Lung (tissue), 17 donors: ENCODE measurements at places on chromosomes 12 and 14.

DNA sequence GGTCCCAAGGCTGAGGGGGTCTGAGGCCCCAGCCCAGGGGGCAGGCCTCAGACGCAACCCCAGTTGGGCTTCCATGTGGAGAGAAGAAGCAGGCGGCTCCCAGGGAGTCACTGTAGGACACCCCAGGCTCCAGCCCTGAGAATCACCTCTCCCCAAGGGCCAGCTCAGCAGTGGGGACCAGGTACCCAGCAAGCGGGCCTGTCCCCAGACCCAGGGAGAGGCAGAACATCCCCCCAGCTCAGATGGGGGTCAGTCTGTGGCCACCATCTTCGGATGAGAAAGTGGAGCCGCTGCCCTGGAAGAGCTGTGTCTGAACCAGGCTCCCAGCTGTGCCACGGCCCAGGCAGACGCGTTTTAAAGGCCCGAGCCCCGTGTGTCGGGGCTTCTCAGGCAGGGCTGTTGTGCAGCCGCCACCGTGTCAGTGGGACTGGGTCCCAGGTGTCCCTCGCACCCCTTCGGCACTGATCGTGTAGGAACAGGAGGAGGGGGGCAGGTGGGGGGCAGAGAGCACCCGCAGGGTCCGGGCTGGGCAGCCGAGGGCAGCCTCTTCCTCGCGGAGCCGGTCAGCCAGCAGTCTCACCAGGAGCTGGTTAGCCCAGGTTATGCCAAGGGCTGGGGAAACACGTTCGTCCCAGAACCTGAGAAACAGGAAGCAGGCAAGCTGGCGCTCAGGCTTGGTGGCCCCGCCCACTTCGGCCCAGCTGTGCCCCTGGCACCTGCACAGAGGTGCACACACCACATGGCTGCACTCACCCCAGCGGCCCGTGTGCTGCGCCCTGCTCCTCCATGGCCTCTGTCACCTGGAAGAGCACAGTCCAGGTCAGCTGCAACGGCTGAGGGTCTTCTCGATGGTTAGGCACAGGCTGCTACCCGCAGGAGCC, 16.6 kb downstream of the XRCC3 start:
- DNase-seq = no peak

- no peak for DNase-seq
These were observed 3.3 kb upstream of the KRT75 start for GRCh38 chr12:52437508-52437907.

DNA sequence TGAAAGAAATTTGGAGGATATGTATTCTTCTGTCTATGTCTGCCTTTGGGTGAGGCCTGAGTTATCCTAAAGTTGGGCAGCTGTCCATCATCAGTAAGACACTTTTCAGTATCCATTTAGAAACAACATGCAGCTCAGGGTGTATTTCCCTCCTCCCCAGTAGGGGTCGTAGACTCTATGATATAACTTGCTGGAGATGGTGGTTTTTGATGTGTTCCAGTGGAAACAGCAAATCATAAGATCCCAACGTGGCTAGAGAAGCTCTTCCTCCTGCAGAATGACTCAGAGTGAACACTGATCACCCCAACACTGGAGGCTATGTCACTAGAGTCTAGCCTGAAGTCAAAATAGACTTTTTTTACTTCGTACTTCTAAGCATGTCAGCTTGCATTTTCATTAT, 331.6 kb upstream of the STXBP6 start:
- DNase-seq = no peak

- no peak for DNase-seq
These were observed 21.1 kb downstream of the KDM5A start for GRCh38 chr12:367972-368371.

DNA sequence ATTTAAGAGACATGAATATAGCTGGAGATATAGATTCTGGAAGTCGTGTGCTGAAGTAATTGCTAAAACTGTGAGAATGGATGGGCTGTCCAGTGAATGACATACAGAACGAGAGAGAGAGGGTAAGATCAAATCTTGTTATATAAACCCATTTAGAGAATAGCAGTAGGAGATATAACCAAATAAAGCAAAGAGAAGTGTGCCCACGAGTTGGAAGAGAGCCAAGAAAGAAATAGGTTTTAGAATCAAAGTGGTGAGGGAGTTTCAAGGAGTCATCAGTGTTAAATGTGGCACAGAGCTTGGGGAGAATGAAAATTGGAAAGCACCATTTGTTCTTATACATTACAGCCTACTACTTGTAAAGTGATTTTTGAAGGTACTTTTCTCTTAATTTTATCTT, 19.2 kb downstream of the TOGARAM1 start:
- DNase-seq = no peak

DNA sequence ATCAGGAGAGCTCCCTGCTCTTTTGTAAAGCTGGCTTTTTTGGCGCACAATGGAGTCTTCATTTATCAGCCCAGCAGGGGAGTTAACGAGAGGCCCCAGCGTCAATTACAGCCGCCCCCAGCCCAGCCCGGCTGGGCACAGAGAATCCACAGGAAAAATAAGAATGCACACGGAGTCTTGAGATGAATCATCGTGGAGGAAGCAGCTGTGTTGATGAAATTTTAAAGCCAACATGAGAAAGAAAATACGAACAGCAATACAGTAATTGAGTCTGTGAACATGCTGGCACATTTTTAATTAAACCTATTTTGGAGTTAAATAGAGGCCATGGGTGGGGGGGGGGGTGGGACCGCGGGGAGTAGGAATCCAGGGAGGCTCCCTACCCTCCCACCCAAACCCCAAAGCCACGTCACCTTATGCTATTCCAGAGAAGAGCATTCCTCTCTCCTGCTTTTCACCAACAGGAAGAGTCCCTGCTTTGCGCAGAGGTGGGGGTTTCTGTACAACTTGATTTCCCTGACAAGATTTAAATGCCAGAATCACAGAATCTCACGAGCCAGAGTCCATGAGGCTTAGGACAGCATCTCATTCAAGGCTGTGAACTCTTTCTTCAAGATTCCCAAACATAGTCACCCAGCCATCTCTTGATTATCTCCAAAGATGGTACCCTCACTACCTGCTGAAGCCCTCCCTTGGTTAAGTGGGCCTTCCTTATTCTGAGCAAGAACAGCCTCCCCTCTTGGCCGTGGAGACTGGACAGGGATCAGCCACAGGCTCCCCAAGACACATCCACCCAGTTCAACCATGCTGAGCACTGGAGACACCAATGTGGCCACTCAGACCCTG, 50.3 kb downstream of the CCNK start:
- no peak for DNase-seq

DNA sequence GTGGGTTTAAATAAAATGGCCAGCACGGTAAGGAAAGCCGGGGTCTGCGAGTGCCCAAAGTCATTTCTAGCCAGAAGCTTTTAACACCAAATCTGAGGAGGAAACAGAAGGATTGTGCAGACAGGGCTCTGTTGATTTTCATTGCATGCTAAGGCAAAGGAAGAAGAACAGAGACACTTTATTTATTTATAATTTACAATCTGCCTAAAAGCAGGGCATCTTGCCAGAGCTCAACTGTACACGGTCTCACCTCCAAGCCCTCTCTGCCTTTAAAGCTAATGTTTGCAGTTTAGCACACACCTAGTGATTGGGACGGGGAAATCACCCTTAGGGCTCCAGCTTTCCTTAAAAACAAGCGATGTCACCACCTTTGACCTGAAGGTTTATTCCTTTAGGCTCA, 4.0 kb downstream of the KCNA5 start:
- DNase-seq = no peak

GRCh38 chr14:29444805-29445204, 482.8 kb downstream of the PRKD1 start:
- no peak for DNase-seq

DNA sequence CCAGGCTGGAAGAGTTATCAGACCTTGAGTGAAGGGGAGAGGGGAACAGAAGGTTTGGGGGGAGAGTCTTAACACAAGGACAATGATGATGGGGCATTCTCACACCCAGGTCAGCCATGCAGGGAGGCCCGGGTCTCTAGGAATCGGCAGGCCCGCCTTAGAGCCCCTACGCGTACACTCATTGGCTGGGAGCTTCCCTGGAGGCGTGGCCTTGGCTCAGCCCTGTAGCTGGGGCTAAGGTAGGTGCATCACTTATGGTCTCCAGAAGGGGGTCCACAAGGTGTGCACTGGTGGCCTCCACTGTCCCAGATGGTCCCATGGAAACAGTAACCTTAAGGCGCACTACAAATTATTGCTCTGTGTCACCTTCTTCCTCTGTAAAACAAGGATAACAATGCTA, 660.1 kb downstream of the MED13L start:
- DNase-seq = no peak

DNA sequence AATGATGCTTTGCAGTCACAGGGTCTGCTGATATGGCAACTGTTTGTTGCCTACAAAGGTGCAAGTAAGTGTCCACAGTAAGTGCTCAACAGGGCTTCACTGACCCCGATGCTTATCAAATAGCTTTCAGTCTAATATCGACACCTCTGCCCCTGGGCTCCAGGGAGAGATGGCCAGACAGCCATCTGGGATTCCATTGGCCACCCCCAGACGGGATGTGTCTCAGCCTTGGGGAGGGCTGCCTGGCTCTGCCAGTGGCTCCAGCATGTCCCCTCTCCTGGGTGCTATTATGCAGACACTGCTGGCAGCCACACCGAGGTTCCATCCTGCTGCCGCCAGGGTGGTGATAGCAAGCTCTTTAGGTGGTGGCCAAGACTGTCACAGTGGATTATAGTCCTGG, 57.4 kb downstream of the DGLUCY start:
- no peak for DNase-seq

DNA sequence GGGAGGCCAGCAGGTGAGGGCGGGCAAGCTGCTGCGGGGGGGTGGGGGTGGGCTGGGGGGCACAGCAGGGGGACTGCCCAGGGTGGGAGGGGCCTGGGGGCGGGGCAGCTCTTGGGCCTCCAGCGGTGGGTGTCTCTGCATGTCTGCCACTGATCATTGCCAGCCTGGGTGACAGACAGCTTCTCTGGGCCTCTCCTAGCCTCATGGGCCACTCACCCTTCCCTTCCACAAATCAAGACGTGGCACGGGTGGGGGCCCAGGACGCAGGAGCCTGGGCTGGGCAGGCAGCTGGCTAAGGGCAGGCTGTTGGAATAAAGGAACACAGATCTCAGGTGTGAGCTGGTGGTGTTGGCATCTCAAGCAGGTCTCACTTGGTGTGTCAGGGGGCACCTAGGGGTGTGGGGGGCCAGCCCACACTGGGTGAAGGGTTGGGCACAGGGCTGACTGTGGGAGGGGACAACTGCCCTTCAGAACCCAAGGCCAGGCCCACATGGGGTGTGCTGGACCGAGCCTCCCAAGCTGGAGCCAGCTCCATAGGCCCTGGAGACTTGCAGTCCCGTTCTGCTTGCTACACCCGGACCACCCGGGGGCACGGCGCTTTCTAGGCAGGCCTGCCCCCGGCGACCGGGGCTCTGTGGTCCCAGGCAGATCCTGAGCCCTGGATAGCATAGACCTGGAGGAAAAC, 3.0 kb downstream of the TEDC1 start:
- DNase-seq = no peak

- DNase-seq = no peak
These were observed 100.2 kb downstream of the NELL2 start for GRCh38 chr12:44775901-44776300.

DNA sequence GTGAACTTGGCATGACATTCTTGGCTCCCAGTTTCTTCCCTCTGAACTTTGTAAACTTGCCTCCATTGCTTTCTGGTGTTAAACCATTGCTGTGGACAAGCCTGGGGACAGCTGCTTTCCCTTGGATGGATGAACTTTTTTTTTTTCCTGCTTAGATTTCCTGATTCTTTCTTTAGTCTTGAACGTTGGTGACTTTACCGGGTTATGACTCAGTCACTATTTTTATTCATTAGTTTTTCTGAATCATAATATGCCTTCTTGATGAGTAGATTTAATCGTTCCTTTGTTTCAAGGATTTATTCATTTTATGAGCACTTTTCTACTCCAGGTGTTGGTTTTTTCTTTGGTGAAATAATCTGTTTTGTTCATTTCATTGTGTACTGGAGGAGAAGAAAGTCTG, 155.0 kb upstream of the RTL1 start:
- no peak for DNase-seq

DNA sequence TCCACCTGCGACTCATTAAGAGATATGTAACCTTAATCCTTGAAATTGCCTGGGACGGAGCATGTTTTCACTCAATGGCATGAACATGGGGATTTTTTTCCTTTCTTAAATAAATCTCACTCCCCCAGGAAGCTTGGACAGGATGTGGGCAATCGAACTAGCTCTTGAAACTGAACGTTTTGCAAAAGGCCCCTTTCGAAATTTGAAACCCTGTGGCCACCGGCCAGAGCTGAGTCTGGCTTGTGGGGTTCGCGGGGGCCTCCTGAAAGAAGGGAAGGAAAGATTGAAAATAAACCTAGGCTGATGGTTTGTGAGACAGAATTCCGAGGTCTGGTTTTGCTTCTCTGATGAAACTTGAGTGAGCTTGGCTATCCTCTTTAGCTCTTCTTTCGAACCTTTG, 101.4 kb upstream of the RTL1 start:
- peak; percentile 59 for DNase-seq

GRCh38 chr12:34016361-34016760, 5.9 kb upstream of the ALG10 start:
- no peak for DNase-seq

DNA sequence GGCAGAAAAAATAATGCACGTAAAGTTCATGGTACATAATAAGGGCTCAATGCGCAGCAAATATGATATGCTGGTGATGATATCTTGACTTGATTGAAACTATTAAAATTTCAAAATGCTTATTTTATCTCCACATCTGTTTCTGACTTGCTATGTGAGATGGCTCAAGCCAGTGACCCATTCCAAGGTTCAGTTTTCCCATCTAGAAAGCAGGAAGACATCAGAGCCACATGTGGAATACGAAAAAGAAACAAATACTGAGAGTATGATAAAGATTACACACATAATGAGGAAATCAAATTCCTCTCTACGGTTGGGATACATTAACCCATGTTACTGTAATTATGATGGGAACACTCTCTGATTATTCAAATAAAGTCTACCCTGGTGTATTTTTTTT, 24.0 kb upstream of the TSPAN11 start:
- peak; percentile 24 for DNase-seq

- DNase-seq = no peak
These were observed 32.3 kb downstream of the PROX2 start for GRCh38 chr14:74843653-74844052.

DNA sequence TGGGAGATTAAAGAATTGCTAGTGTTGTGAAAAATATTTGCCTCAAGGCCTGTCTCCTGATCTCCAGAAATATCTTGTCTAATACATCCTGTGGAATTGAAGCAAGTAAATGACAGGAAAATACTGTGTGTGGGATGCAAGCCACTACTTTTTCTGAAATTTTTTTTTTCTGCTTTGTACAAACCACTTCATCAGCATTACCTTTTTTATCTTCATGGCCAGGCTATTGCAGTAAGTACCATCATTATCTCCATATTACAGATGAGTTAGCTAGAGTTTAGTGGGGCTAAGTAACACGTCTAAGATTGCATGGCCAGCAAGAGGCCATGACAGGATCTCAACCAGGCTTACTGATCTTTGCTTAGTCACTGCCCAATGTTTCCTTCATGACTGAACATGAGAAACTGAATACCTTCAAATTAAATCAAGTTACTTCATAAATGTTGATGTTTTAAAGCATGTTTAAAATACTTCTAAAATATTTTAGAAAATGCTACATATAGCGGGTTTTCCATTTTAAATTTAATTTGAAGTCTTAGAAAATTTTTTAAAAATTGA, 273.7 kb downstream of the SLC6A15 start:
- DNase-seq = no peak

GRCh38 chr14:93375673-93376156, 28.7 kb downstream of the COX8C start:
- DNase-seq = no peak

- peak; percentile 86 for DNase-seq
These were observed 717 bp downstream of the UBC start for GRCh38 chr12:124913474-124914391.
